Left renal cortex interstitium (tissue), 4 donors: ENCODE measurements at places on chromosomes 6 and 20. TPM values are rescaled to one million over a fixed set of nuclear protein-coding genes. Genes with fewer than 3 reads are reported as not detected.

Gene PPP1R3G
- 2.2 TPM for polyA plus RNA-seq

Gene CTAGE9
- polyA plus RNA-seq: not detected

Gene WFDC12
- polyA plus RNA-seq: not detected

Gene SLC13A3
- 22.9 TPM for polyA plus RNA-seq

Gene TNF
- not detected for polyA plus RNA-seq

Gene SMIM29
- polyA plus RNA-seq: 13.3 TPM

Gene MCCD1
- polyA plus RNA-seq: 15.4 TPM

Gene SLC22A7
- polyA plus RNA-seq: 1.2 TPM

Gene FOXQ1
- 14.3 TPM for polyA plus RNA-seq

Gene ATP6V1G2
- 6.5 TPM for polyA plus RNA-seq

Gene SRMS
- 0.11 TPM for polyA plus RNA-seq

Gene DSP
- polyA plus RNA-seq: 84.1 TPM

Gene NR2E1
- polyA plus RNA-seq: not detected

Gene GCNT2
- 18.5 TPM for polyA plus RNA-seq

Gene HLA-DMA
- 16.1 TPM for polyA plus RNA-seq

Gene CEP57L1
- 28.9 TPM for polyA plus RNA-seq

Gene LCA5
- 10.2 TPM for polyA plus RNA-seq
